ENCODE measurements at places on chromosomes 5 and 9. TPM values are rescaled to one million over a fixed set of nuclear protein-coding genes. Genes with fewer than 3 reads are reported as not detected.

- no peaks in the 10 kb centered on the region for H3K27me3 ChIP-seq
- H3K27ac ChIP-seq = no peak overlapping the region
- H3K4me1 ChIP-seq = no peaks in the 10 kb centered on the region
- no peak for DNase-seq
- no peak overlapping the region for H3K4me3 ChIP-seq
- no peaks in the 10 kb centered on the region for H3K36me3 ChIP-seq
These were observed 480.8 kb downstream of the SPATA31A7 start for GRCh38 chr9:61670616-61671015.

GRCh38 chr9:79140751-79141150, 431.0 kb upstream of the TLE4 start:
- no peaks in the 10 kb centered on the region for H3K27me3 ChIP-seq
- no peak overlapping the region for H3K27ac ChIP-seq
- no peaks in the 10 kb centered on the region for H3K36me3 ChIP-seq
- no peaks in the 10 kb centered on the region for H3K4me1 ChIP-seq

DIRAS2 gene
- not detected for total RNA-seq

SLCO4C1 gene
- total RNA-seq = not detected
